ENCODE measurements at places on chromosomes 12 and 14. TPM values are rescaled to one million over a fixed set of nuclear protein-coding genes. Genes with fewer than 3 reads are reported as not detected.

Gene E2F7
- total RNA-seq = not detected

Gene PLBD1
- 49.7 TPM for total RNA-seq

Gene ADCY6
- 170 TPM for total RNA-seq

Gene CYP27B1
- total RNA-seq = 2.5 TPM

Gene EFCAB11
- 6.0 TPM for total RNA-seq

Gene LYZ
- total RNA-seq = 24.5 TPM

DNA sequence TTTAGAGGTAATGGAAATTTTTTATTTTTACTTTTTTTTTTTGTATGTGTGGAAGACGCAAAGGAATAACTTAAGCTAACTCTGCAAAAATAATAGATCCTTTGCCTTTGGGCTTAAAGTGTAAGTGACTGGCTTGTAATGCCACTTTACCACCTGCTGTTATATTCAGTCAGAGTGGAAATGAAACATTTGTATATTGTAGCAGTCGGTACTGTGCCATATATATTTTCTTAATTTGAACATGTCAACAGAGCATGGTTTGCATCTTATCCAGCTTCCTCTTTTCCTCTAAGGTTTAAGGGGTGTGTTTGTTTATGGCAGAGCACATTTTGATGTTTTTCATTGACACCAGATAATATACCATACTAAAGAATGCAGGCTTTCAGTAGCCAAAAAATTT is 176.6 kb downstream of the TRHDE start:
- no peak for DNase-seq

- no peak for DNase-seq
Measured at GRCh38 chr14:103408491-103409155, 23.4 kb downstream of the MARK3 start.

DNA sequence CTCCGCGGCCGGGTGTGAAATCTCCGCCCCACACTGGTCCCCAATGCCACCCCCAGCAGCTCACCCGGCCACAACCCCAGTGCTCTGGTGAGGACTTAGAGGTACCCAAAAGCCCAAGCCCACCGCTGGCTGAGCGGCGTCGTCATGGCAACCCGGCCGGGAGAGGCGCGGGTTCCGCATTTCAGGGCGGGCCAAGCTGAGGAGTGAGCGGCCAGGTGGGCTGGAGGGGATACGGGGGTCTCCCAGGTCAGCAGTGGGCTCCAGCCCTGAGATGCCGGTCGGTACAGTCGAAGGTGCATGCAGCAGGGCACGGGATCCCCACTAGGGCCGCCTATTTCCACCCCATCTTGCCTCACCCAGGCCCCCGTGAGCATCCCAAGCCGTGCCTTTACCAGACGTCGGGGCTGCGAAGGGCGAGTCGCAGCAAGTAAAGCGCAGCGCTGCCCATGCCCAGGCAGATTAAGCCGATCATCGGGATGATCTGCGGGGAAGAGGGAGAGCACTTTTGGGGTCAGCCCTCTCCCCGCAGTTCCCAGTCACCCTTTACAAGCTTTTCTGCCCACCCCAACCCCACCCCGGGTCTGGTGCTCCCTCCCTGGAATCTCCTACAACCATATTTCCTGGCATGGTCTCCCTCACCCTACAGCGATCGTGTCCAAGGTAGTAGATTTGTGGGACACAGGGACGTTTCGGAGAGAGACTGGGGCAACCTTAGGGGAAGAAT is 6.9 kb downstream of the SHMT2 start:
- DNase-seq = no peak

DNA sequence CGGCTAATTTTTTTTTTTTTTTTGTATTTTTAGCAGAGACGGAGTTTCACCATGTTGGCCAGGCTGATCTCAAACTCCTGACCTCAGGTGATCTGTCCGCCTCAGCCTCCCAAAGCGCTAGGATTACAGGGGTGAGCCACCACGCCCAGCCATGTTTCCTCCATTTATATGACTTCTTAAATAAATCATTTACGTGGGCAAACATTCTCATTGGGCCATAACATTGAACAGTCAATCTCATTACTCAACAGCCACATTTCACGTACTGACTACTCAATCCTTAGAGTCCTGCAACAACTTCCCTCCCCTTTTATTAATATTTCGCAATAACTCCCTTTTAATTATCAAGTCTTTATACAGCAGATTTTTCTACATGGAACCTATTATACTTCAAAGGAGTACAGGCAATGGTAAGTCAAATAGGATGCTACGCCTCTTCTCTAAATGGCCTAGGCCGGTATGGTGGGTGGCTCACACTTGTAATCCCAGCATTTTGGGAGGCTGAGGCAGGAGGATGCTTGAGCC is 7.4 kb upstream of the CSRNP2 start:
- peak; percentile 20 for DNase-seq

GRCh38 chr14:61264651-61265050 is 16.5 kb downstream of the TMEM30B start:
- no peak for DNase-seq

DNA sequence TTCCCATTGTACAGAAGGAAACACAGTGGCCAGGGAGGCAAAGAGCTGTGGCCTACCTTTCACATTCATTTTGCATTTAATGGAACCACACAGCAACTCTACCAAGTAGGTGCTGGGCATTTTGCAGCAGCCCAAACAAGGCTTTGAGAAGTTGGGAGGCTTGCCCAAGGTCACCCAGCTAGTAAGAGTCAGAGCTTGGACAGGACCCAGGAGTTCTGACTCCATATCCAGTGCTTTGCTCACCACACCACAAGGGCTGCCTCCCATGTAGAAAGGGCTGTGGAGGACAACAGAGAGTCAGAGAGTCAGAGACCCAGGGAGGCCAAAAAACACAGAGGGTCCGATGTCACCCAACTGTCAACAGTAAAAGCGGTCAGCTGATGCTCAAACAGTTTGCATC is 400.2 kb downstream of the BCL11B start:
- DNase-seq = no peak

- DNase-seq = no peak
Measured at GRCh38 chr14:60506985-60507829, 1.7 kb upstream of the SIX6 start.

GRCh38 chr12:75628916-75629315 is 117.5 kb upstream of the KRR1 start:
- DNase-seq = no peak

GRCh38 chr14:75726321-75726720 is 65.3 kb downstream of the TTLL5 start:
- DNase-seq = no peak

DNA sequence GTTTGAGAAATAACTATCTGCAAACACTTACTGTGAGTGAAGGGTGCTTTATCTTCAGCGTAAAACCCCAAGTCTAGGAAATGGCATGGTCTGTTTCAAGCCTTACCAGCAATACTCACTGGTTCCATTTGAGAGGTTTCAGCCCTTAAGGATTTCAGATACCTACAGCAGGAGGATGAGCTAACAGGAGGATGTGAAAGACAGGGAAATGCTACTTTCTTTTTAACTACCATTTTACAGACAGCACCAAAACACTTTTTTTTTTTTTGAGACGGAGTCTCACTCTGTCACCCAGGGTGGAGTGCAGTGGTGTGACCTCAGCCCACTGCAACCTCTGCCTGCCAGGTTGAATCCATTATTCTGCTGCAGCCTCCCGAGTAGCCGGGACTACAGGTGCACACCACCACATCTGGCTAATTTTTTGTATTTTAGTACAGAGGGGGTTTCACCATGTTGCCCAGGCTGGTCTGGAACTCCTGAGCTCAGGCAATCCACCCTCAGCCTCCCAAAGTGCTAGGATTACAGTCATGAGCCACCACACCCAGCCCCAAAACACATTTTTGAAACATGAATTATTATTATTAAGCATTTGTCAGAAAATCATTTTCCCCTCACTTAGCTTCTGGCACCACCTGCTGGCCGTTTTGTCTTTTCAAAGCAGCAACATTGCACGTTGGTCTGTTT is 4.6 kb downstream of the MTRFR start:
- DNase-seq = peak; percentile 72

GRCh38 chr14:77752266-77752665 is 8.7 kb downstream of the SNW1 start:
- DNase-seq = no peak

DNA sequence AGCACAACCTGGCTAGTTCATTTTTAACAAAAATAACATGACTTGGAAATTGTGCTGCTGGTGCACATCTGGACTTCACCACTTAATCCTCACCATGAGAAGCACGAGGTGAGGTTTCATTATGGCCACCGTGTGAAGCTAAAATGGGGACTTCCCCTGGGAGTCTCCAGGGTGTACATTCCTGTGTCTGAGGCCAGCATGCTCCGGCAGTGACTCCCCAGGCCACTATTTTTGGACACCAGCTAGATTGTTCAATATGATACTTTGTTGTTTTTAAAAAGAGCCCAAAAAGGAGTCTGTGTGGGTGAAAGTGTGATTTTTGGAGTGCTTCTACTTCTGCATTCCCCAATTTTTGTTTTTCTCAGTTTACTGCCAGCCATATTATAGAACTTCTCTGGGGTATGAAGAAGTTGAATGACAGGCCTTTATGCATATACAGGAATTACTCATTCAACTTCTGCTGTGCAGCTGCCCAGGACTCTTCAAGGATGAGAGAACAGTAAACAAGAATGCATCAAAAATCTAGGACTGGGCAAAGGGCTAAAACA is 16.9 kb upstream of the AICDA start:
- no peak for DNase-seq

DNA sequence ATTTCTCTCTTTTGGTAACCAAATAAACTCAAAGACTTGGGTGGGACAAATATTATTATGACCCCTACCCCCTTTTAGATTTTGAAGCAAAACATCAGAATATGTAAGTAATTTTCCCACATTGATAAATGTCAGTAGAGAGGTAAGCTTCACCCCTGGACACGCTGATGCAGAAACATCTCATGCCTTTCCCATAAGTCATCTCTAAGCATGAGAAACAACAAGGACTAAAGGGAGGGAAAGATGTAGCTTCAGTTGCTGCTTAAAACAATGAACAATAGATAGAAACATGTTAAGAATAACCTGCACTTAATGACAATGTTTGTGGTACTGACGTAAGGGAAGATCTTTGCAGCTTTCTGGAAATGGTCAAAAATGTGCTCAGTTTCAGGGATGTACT is 56.3 kb upstream of the SLC8A3 start:
- DNase-seq = no peak

DNA sequence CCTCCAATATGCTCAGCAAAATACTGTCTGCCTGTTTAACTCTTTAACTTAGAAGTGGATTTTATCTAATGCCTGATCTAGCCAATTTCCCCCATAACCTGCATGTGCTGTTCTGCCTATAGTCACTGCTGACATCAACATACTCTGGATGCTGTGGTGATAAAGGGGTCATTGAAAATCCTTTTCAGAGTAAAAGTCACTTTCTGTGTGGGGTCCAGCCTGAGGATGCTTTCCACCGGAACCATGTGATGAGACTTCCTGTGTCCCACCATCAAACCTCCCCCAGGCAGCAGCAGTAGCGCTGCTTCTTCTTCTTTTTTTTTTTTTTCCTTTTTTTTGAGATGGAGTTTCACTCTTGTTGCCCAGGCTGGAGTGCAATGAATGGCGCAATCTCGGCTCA is 607.0 kb downstream of the BCL11B start:
- DNase-seq = no peak

DNA sequence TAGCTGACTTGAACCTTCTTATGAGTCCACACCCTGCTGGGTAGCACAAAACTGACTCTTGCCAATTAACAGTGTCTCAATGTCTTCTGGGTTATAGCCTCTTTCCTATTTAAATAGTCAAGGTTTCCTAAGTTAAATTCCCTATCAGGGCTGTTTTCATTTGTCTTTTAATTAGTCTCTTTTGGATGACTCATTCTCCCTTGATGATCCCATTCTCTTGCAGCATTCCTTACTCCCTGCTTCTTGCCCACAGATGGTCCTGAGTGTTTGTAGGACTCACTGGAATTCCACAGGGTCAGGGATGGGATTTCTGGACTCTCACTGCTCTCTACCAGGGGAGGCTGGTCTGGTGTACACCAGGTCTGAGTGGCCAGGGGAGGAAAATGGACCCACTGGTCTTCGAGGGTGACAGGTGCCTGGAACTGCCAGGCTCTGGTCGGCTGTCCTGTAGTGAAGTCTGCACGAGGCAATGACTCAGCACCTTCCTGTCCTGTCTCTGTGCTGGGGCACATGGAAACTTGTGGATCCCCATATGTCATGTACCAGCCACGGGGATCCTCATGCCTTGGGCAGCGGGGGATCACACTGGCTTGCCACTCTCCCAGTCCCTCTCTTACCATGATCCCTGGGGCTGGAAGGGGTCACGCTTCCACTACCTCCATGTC is 236.5 kb upstream of the PELI2 start:
- DNase-seq = no peak
